ENCODE measurements at places on chromosomes 13 and 19.

- no peak for DNase-seq
These were observed 95.1 kb downstream of the SLC7A1 start for GRCh38 chr13:29500386-29500785.

- DNase-seq, result no peak
These were observed 2082.0 kb upstream of the PCDH20 start for GRCh38 chr13:63497601-63498000.

GRCh38 chr13:42420304-42420703 lies 148.4 kb downstream of the AKAP11 start:
- no peak for DNase-seq

- no peak for DNase-seq
These were observed 553.1 kb downstream of the DCT start for GRCh38 chr13:93926425-93926824.

DNA sequence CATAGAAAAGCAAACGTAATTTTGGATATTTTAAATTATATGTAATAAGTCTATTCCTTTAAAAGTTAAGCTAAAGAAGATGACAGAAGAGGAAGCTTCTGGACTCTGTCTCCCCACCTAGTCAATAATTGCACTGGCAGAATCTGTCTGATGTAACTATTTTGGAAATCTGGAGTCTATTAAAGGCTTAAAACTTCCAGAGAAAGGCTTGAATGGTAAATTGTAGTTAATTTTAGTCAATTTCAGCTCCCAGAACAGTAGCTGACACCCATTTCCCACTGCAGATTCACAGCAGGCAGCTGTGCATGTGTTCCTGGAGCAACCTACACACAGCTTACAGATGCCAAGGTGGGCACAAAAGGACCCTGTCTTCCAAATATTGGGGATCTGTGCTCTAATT lies 304.1 kb downstream of the PCDH20 start:
- DNase-seq, result no peak

DNA sequence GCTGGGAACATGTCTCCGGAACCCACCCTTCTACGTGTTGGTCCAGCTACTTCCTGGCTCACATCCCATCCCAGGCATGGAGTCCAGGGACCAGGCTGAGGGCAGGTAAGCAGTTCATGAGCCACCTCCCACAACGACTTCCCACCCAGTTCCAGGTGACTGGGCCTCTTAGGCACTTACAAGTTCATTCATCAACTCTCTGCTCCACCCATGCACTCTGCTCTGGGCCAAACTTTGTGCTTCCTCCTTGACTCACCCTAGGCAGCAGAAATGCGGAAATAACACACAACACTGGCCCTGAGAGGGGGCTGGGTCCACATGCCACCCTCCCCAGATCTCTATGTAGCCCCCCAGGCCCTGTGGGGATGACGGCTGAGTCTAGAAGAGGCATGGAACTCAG lies 20.5 kb downstream of the IQCN start:
- no peak for DNase-seq

- no peak for DNase-seq
These were observed 234.4 kb upstream of the RXFP2 start for GRCh38 chr13:31504918-31505317.

DNA sequence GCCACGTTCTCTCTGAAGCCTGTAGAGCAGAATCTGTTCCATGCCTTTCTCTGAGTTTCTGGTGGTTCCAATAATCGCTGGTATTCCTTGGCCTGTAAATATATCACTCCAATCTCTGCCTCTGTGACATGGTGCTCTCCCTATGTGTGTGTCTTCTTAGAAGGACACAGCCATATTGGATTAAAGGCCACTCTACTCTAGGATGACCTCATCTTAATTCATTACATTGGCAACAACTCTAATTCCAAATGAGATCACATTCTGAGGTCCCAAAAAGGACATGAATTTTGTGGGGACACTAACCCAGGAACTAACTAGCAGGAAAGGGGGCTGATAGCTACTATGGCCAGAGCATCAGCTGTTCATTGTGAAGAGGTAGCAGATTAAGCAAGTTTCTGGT lies 110.7 kb downstream of the KLF12 start:
- DNase-seq, result no peak

- DNase-seq, result no peak
These were observed 501.8 kb downstream of the EFNB2 start for GRCh38 chr13:106033659-106034058.

DNA sequence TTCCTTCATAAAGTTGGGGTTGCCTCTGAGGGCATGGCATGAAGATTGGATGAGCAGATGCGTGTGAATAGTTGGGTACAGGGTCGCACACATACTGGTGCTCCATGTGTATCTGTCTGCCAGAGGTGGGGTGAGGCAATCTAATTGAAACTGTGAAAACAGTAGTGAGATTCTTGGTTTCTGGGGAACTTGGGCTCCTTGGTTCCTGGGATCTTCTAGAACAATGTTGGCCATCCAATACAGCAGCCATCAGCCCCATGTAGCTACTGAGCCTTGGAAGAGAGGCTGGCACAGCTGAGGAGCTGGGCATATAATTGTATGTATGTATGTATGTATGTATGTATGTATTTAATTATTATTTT lies 616 bp downstream of the FCHO1 start:
- DNase-seq, result no peak

DNA sequence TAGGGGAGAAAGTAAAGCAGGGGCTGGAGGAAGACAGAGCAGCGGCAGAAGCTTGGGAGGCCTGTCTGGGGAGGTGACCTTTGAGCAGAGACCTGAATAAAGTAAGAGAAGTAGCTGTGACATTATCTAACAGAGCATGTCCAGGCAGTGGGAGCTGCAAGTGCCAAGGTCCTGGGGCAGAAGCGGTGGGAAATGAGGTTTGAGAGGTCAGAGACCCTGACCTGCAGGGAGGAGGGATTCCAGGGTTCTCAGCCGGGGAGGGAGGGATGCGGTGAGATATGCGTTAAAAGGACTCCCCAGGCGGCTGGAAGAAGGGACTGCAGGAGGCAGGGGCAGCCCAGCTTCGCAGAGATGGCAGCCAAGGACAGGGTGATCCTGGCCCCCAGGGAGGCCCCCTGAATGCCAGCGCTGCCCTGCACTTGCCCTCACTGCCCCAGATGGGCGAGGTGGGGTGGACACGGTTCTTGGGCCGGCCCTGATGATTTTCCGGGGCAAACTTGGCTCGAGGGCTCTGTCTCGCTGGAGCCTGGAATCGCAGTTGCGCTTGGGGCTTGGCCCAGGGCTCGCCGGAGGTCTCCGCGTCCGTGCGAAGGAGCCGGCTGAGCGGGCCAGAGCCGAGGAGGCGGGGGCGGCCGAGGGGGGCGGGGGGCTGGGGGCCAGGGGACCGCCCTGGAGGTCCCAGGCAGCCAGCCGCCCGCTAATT lies 3.2 kb downstream of the CRLF1 start:
- no peak for DNase-seq

GRCh38 chr19:6071875-6072274 lies 38.4 kb downstream of the RFX2 start:
- no peak for DNase-seq

GRCh38 chr13:78976696-78977095 lies 317.7 kb upstream of the OBI1 start:
- DNase-seq, result no peak

- no peak for DNase-seq
These were observed 432.3 kb downstream of the RFC3 start for GRCh38 chr13:34250151-34250670.

GRCh38 chr13:39311619-39312018 lies 273.4 kb downstream of the NHLRC3 start:
- DNase-seq, result no peak

DNA sequence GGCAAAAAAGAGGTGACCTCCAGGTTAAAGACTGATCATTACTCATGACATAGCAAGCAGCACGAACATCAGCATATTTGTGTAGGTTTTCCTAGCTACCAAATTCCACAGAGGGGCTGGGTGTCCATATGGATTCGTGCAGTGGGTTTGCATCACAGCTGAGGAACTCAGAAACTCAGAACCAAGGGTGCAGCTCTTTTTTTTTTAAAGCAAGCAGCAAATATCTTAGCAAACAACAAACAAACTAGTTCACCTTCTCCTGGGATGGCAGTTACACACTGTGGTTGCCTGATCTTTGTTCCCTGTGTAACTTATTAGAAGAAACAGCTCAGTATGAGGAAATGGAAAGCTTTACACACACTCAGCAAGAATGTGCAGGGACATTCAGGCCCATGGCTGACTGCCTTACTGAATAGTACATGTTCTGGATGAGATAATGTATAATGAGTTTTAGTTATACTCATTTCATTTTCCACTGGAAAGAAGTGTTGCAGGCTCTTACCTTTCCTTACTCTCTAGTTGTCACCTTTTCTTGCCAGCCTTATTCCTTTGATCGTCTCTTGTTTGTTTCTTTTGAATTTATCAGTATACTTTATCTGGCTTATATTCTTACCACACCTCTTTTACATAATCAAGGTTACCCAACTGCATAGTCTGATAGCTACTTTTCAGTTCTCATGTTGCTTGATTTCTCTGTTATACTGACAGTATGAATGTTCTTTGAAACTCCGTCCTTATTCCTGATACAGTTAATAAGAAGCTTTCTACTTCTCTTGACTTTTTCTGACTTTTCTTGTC lies 4.3 kb downstream of the NDFIP2 start:
- no peak for DNase-seq

DNA sequence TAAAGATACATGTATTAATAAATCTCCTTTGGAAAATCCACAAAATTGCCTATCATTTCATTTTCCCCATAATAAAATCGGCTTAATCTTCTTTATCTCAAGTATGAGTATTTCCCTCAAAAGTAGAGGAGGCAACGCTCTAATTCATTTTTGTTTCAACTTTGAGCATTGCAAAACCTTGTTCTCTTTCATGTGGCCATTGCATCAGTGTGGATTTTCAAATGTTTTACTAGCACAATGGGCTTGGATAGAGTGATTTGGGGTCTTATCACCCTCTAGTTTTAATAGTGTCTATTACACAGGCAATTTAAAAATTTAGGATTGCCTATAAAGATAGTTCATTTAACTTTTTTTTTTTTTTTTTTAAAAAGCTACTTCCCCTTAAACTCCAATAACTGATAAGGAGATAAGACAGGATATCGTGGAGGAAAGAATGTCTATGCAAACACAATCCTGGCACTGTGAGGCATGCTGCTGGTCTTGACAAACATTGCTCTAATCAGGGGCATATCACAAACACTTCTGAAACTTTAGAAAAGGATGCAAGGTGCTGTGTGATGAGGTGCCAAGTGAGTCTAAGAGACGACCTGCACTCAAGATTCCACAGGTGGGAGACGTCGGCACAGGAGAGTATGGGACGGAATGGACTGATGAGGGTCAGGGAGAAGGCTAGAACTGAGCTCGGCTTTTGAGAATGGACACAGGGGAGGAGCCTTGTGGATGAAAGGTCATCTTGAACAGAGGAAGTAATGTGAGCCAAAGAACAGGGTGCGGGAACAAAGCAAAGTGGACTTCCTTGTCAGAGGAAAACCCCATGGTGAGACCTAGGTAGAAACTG lies 199.7 kb downstream of the IRS2 start:
- no peak for DNase-seq

DNA sequence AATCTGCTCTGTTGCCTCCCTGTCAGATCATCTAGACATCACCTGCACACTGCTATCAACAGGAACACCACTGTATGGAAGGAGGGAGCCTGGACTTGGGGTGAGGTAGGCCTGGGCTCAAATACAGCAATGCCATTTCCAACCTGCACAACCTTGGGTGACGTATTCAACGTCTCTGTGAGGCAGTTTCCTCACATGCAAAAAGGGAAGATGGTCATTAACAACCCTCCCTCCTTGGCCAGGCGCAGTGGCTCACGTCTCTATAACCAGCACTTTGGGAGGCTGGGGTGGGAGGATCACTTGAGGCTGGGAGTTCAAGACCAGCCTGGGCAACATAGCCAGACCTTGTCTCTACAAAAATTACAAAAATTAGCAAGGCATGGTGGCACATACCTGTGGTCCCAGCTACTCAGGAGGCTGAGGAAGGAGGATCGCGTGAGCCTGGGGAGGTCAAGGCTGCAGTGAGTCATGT lies 13.1 kb downstream of the XRCC1 start:
- DNase-seq, result no peak

DNA sequence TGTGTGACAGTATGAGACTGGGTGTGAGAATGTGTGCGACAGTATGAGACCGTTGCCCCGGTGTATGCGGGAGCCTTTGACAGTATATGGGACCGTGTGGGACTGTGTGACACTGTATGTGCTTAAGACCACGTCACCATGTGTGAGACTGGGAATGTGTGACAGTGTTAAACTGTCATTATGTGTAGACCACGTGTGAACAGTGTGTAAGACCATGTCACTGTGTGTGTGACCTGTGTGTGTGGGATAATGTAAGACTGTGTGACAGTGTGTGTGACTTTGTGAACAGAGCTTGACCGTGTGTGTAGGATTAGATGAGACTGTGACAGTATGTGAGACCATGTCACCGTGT lies 549 bp downstream of the ZNF583 start:
- DNase-seq, result no peak

GRCh38 chr19:1133471-1133929 lies 29.7 kb downstream of the GPX4 start:
- DNase-seq, result no peak
